ENCODE measurements at places on chromosomes 12 and 14.

DNA sequence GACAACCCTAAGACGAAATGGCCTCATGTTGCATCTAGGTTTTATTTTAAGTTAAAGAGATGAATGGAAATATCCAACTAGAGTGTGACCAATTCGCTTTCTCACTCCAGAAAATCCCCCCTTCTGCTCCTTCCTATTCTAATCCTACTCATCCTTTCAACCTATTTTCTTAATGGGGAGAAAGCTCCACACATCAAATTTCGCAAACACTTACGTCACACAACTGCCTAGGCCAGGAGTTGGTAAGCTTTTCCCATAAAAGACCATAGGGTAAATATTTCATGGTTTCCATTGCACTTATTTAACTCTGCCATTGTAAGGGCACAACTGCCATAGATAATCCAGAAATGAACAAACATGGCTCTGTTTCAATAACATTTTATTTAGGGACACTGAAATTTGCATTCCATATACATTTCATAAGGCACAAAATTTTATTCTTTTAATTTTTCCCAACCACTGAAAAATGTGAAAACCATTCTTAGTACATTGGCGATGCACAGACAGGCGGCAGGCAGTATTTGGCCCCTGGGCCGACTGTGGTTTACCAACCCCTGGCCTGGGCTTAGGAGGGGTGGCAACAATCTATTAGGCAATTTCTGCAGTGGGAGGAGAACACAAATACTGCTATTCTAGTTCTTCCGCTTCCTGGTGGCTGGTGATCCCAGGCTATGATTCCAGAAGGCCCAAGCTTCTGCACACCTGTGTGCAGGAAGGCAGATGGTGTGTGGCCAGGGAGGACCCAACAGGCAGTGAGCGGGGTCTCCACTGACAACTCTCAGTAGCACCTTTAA, 67.2 kb upstream of the FOXN3 start:
- no peak for DNase-seq

GRCh38 chr12:1668833-1669543, 21.9 kb upstream of the ADIPOR2 start:
- no peak for DNase-seq

- no peak for DNase-seq
Observed at GRCh38 chr12:113860950-113861349, 105.2 kb downstream of the RBM19 start.

GRCh38 chr12:96587691-96588090, 98.3 kb downstream of the CFAP54 start:
- DNase-seq = no peak

GRCh38 chr12:95881331-95881955, 22.7 kb downstream of the SNRPF start:
- DNase-seq = peak; percentile 59

GRCh38 chr12:2261708-2262107, 208.9 kb downstream of the CACNA1C start:
- DNase-seq = no peak

DNA sequence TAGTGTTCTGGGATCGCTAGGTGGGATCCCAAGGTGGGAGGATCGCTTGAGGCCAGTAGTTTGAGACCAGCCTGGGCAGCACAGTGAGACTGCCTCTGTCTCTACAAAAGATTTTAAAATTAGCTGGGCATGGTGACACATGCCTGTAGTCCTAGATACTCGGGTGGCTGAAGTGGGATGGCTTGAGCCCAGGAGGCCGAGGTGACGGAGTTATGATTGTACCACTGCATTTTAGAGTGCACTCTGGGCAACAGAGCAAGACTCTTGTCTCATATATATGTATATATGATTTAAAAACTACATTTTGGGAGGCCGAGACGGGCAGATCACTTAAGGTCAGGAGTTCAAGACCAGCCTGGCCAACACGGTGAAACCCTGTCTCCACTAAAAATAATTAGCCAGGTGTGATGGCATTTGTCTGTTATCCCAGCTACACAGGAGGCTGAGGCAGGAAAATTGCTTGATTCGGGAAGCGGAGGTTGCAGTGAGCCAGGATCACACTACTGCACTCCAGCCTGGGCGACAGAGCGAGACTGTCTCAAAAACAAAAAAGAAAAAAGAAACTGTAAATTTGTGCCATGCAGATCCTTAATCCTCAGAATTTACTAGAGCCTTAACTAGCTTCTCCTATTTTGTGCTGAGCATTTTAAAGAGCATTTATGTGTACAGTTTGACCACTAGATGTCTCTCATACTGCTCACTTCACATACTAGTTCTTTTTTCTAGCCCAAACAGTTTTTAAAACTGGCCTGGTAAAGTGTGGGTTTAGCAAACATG, 114.8 kb downstream of the MON2 start:
- peak; percentile 31 for DNase-seq

DNA sequence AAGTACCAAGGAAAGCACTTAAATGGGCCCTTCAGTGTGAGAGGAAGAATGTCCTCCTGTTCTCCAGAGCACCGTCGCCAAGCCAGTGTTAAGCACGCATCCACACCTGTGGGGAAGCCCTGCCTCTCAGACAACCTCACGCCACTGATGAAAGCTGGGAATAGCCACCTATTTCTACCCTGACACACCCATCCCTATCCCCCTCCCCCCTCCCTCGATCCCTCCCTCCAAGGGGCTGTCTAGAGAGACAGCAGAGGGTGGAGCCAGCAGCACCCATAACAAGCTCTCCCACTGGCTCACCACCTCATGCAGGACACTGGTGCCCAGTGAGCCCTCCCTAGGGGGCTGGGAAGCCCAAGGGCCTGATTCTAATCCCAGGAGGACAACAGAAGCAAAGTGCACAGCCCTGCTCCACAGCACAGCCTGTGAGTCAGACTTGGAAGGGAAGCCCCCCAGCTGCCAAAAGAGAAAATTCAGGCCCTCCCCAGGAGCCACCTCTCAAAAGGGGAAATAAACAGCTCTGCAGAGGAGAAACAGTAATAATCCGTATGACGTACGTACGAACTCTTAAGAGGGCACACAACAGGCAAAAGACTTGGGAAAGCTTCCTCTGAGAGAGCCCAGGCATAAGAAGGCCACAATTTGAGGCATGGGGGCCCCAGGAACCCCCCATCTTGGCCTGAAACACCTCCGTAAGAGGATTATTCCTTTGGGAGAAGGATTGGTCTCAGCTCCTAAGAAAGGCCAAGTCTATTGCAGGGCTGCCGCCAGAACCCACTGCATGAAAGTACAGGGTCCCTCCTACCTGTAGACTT, 7.8 kb downstream of the PITPNM2 start:
- no peak for DNase-seq

GRCh38 chr12:120064054-120064940, 52.3 kb downstream of the RAB35 start:
- no peak for DNase-seq

DNA sequence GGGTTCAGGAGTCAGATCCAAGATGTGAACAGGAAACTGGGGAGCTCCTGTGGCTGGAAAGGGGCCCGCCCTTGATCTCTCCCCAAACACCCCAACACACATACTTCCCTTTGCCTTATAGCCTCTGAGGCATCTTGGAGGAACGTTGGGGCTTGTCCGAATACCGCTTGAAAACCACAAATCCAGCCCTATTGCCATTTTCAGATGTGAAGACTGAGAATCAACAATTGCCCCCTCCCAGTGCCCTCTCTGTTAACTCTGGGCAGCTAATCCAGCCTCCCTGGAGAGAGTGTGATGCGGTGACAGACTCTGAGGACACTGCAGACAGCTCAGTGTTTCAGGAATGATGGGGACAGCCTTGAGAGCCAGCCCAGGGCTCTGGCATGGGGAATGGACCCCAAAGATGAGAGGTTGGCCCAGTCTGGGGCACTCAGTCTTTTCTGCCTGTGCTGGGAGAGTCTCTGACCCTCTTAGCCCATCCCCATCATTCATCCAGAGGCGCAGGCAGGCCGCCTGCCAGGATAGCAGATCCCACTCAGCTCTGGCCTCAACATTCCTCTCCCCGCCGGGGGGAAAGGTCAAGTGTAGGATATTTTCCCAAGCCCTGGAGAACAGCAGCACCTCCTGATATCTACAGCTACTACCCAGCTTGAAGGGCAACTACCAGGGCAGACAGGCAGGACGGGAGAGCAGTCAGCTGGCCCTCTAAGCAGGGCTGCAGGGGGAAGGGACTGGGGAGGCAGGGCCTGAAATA, 24.6 kb upstream of the LTBP2 start:
- DNase-seq = no peak

- DNase-seq = no peak
Observed at GRCh38 chr12:76143343-76144244, 59.1 kb upstream of the NAP1L1 start.

GRCh38 chr14:31696378-31696777, 135.2 kb downstream of the NUBPL start:
- no peak for DNase-seq

DNA sequence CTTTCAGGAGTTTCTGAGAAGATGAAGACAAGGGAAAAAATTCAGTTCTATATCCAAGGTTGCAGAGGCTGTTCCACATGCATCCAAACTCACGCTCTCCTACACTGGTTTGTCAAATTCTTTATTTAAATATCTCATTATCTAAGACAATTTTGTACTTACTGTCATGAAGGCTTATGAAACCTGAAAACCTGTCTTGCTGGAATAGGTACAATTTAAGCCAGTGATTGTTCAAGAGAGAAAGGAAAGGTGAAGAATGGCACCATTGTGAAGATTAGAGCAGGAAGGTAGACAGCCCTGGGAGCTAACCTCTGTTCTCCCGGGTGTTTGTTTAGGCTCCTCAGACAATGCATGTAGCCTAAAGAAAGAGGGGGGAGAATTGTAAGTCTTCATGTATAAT, 315.1 kb upstream of the PRKD1 start:
- peak; percentile 94 for DNase-seq

DNA sequence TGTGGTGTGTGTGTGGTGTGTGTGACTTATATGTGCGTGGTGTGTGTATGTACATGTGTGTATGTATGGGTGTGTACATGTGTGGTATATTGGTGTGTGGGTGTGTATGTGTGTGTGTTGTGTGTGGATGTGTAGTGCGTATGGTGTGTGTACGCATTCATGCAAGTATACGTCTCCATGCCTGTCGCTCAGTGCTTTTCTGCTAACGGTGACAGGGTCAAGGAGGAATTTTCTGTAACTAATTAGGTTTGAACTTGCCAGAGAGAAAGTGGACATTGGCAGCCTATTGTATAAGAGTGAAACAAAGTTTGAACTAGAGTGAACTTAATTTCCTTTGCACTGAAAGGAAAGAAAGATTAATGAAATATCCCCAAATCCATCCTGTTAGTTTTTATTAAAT, 120.9 kb upstream of the GSC start:
- DNase-seq = no peak

- DNase-seq = no peak
Observed at GRCh38 chr14:77988970-77989369, 181.2 kb upstream of the NRXN3 start.

GRCh38 chr14:95816539-95816938, 60.1 kb upstream of the TUNAR start:
- DNase-seq = no peak

DNA sequence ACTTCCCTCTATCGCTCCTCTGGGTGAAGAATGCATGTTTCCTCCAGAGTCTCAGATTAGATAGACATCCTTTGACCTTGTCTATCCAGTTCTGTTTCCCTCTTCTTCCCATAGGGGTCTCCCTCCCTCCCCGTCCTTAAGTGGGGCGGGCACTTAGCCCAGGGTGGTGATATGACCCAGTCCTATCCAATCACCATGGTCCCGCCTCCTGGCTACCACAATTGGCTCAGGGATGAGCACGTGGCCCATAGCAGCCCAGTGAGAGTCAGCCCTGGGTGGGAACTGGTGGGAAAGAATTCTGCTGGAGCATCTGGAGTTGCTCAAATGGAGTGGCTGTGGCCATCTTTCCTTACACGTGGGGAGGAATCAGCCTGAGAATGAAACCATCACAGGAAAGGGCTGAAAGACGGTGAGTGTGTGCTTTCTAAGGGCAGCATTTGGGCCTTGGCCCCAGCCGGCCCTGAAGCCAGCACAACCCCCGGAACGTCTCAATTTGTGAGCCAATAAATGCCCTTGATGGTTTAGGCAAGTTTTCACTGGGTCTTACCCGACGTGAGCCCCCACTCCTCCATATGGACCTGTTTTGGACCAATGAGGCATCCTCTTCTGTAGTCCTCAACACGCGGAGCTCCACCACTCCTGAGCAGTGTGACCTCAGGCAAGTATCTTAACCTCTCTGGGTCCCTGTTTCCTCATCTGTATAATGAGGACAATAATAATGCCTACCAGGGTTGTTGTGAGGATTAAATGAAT, 14.4 kb upstream of the MLXIP start:
- DNase-seq = peak; percentile 32

DNA sequence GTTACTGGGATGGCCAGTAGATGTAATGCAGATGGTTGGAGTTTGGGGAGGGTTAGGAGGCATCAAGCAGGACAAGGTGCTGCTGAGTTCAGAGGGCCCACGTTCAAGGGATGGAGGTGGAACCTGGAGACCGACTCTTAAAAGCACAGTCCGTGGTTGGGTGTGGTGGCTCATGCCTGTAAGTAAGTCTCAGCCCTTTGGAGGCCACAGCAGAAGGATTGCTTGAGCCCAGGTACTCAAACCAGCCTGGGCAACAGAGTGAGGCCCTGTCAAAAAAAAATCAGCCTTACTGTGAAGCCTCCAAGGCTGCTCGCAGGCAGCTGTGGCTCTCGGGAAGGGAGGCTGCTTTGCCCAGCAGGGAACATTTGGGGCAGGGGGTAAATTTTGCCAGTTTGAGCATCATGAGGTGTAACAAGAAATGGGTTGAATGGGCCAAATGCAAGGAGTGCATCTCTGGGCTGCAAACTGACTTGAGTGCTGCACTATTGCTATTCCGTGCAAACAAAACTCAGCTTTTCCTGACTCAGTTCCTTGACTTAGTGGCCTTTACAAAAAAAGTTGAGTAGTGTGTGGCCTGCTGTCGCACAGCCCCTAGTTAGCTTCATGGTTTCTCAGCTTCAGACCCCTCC, 55.0 kb downstream of the ANAPC7 start:
- no peak for DNase-seq

GRCh38 chr12:12582193-12582881, 19.7 kb upstream of the DUSP16 start:
- DNase-seq = no peak

- DNase-seq = no peak
Observed at GRCh38 chr12:2243275-2243674, 190.5 kb downstream of the CACNA1C start.

DNA sequence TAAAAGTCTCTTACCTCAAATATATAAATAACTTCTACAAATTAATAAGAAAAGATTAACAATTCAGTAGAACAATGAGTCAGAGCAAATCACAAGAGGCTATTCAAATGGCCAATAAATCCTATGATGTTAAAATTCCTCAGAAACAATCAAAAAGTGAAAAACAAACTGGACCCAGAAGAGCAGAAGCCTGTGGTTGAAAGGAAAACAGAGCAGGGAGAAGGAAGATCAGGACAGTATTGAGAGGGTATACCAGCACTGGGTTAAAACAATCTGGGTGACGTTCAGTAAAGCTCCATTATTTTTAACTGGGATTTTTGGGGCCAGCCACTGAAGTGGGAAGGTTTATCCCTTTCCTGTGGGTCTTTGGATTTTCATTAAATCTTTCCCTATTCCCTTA, 39.7 kb upstream of the PCED1B start:
- no peak for DNase-seq
